ENCODE measurements at places on chromosomes 13 and 19. TPM values are rescaled to one million over a fixed set of nuclear protein-coding genes. Genes with fewer than 3 reads are reported as not detected.

DNAJB1 gene
- 81.6 TPM for total RNA-seq

ZNF175 gene
- total RNA-seq: 16.0 TPM

KPTN gene
- total RNA-seq: 13.9 TPM

TYROBP gene
- total RNA-seq: 18.7 TPM

NAPSA gene
- 1.1 TPM for total RNA-seq

DAND5 gene
- not detected for total RNA-seq

MYADM gene
- total RNA-seq: 155 TPM

DOCK6 gene
- total RNA-seq: 125 TPM

OR7D2 gene
- not detected for total RNA-seq

DNA sequence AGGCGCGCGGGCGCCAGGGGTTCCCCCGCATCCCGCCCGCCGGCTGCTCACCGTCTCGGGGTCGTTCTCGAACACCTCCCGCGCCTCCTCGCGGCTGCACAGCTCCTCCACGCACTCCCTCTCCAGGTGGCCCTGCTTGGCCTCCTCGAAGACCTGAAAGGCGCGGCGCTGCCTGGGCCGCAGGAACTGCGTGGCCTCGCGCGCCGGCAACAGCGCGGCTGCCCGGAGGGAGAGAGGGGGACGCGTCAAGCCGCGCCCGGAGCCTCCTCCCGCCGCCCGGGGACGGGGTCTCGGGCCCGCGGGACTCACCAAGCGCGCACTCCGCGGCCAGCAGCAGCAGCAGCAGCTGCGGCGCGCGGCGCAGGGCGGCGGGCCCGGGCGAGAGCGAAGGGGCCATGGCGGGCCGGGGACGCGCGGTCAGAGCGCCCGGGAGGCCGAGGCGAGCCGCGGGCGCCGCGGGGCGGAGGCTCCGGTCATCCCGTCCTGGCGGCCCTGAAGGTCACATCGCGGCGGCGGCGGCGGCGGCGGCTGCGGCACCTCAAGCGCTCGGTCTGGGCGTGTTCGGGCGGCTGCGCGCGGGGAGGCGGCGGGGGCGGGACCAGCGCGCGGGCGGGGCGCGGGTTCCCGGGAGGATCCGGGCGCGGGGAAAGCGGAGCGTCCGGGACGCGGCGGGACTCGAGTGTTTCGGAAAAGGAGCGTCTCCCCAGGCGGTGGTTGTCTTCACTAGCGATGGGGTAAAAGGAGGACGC lies at the start of gene GAS6:
Gene GAS6, minus strand, starts transcription at position 553 of the 749 bp plus-strand sequence. Its CDS starts 156 bp downstream, at position 397.
- peak; percentile 57 for DNase-seq

GRCh38 chr19:30235946-30236345 lies 136.2 kb upstream of the ZNF536 start:
- DNase-seq: no peak

- DNase-seq: no peak
Measured at GRCh38 chr13:104477261-104477660, 1411.0 kb upstream of the SLC10A2 start.

DNA sequence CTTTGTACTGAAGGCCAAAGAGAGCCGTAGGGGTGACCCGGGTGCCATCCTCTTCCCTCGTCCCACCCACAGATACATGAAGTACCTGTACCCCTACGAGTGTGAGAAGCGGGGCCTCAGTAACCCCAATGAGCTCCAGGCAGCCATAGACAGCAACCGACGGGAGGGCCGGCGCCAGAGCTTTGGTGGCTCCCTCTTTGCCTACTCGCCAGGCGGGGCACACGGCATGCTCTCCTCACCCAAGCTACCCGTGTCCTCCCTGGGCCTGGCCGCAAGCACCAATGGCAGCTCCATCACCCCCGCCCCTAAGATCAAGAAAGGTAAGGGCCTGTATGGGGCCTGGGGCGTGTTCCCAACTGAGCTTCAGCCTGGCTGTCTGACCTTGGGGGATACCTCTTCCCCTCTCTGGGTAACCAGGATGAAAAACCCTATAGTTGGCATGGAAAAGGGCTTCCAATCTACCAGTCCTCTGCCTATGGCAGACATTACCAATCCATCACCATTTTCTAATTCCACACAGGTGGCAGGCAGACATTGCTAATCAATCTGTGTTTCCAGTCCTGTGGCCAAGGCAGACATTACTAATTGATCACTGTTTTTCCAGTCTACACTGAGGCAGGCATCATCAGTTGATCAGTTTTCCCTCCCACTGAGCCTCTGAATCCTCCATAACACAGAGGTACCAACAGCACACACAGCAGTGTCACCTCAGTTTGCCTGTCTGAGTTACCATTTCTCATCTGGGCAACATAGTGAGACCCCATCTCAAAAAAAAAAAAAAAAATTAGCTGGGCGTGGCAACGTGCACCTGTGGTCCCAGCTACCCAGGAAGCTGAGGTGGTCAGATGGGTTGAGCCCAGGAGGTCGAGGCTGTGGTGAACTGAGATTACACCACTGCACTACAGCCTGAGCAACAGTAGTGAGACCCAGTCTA lies 19.1 kb upstream of the WDR18 start:
- no peak for DNase-seq

GRCh38 chr13:42600943-42601342 lies 27.0 kb downstream of the TNFSF11 start:
- no peak for DNase-seq

DNA sequence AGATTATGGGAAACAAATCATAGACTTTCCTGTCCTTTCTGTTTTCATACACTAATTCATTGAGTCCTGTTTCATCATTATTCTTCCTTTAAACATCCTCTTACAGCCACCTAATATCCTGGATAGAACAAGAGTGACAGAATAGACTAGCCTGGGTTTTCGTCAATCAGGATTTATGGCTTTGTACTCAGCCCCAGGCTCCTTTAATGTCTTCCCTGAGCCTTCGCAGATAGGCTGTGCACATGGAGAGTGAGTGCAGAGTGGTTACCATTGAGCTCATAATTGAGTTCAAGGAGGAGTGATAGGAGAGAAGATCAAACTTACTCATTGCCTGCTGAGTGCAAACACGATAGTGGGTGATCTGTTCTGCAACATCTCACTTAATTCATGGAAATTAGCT lies 304.9 kb downstream of the TDRD3 start:
- DNase-seq: no peak

- DNase-seq: no peak
Measured at GRCh38 chr19:32859591-32859990, 10.0 kb downstream of the SLC7A9 start.

DNA sequence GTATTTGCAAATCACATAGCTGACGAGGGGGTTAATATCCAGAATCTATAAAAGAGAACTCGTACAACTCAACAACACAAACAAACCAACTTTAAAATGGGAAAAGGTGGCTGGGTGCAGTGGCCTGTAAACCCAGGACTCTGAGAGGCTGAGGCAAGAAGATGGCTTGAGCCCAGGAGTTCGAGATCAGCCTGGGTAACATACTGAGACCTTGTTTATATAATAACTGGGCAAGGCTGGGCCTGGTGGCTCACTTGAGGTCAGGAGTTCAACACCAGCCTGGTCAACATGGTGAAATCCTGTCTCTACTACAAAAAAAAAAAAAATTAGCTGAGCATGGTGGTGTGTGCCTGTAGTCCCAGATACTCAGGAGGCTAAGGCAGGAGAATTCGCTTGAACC lies 21.8 kb upstream of the TM6SF2 start:
- DNase-seq: no peak

DNA sequence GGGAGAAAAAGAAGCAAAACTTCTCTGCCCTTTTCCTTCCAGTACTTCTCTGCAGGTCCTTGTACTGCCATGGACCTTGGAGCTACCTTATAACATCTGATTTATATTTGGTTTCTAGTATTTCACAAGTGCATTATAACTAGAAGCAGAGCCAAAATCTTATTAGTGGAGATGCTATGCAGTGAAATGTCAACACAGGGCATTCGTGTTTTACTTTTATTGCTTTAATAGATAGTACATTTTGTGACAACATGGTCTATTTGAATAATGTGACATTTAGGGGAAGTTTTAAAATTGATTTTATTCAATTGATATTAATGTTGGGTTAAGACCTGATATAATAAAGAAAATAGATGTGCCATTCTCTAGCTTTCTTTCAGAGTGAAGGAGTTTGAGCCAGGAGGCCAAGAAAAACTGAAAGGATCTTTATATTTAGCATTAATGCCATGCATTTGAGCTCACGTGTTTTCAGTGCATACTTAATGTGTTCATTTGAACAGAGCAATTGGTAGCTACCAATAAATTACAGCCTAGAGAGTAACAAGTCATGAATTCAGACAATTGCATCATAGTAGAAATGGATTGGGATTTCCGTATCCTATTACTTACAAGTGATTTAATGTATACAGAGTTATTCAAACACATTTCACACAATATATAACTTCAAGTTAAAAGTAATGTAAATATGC lies 863.8 kb downstream of the GPC5 start:
- no peak for DNase-seq

DNA sequence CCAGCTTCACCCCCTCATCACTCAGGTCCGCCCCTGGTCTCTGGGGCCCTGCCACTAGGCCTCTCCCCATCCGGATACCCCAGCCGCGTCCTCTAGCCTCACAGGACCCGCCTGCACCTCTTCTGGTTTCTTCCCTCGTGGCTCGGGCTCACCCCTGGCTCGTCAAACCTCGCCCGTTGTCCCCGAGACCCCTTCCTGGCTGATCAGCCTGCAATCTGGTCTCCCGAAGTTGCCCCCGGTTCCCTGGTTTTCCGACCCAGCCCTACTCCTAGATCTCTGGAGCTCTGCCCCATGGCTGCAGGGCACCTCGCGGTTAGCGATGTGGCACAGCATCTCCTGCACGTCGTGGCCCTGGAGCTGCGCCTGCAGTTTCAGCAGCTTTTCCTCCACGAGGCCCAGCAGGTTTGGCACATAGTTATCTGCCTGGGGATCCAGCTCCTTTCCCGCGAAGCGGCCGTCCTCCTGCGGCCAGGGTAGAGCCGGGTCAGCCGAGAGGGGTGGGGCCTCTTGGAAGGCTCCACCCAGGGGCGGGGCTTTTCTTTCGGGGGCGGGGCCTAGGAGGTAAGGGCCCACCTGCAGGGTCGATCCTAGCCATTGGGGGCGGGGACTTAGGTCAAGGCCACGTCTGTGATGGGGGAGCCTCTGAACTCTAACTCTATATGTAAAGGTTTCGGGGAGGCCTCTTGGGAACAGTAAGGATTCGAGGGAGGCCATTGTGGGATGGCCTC lies 2.4 kb upstream of the RGL3 start:
- DNase-seq: peak; percentile 65

GRCh38 chr13:112714376-112715174 lies 24.7 kb downstream of the ATP11A start:
- DNase-seq: no peak

GRCh38 chr13:20119960-20120359 lies 40.9 kb downstream of the GJA3 start:
- DNase-seq: no peak

DNA sequence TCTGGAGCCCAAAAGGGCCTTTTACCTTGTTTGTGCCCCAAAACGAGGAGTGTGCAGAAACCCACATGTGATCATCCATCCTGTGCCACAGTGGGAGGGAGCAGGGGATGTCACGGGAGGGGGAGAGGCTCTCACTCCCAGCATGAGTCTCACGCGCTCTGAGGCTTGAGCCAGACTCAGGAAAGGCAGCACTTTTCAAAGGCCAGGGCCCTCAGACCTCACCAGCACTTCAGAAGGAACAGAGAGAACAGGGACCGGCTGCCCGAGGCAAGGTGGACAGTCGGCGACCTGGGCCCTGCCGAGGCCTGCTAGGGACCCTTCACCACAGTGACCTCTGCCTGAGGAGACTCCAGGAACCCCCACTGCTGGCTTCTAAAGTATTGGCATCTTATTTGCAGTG lies 71.7 kb upstream of the WASF3 start:
- DNase-seq: no peak

DNA sequence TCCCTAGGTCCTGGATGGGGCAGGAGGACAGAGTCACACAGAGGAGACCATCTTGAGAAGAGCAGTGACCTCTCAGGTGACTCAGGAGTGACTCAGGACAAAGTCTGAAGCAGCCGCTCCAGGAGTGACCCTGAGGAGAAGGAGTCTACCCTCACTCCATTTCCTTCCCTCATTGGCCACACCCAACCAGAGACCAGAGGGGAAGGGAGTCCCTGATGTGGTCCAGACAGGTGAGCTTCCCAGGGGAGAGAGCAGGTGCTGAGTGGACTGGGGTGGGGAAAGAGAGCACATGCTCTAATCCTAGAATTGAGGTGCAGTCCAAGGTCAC lies 75.5 kb upstream of the MEDAG start:
- DNase-seq: no peak

- peak; percentile 62 for DNase-seq
Measured at GRCh38 chr19:33194886-33195644, 935 bp downstream of the LRP3 start.

DNA sequence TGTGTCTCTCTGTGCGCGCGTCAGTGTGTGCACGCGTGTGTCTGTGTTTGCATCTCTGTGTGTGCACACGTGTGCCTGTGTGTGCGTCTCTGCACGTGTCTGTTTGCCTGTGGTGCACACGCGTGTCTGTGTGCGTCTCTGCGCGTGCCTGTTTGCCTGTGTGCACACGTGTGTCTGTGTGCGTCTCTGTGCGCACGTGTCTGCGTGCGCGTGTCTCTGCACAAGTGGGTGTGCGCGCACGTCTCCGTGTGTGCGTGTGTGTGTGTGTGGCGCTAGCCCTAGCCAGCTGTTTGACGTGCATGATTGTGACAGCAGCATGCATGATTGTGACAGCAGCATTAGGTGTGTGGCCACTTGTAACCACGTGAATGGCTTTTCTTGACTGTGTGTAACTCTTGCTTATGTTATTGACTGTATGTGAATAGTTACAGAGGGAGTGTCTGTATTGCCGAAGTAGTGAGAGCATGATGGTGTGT lies 31.1 kb downstream of the ZNF146 start:
- no peak for DNase-seq

DNA sequence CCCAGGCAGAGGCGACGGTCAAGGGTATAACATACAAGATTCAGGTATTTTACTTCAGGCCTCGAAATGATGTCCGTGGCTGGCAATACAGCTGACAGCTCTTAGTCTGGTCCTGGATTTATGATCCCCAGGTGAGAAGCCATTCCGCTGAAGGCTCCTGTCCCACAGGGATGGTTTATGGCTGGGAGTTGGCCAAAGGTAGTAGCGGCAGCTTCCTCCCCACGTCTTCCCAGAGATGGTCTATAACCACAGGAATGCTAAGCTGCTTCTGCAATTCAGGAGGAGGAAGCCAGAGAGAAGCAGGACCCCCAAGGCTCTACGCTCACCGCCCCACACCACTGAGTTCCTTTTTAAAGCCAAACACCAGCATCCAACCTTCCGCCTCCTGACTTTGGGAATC lies 27.1 kb downstream of the OLFM2 start:
- no peak for DNase-seq

DNA sequence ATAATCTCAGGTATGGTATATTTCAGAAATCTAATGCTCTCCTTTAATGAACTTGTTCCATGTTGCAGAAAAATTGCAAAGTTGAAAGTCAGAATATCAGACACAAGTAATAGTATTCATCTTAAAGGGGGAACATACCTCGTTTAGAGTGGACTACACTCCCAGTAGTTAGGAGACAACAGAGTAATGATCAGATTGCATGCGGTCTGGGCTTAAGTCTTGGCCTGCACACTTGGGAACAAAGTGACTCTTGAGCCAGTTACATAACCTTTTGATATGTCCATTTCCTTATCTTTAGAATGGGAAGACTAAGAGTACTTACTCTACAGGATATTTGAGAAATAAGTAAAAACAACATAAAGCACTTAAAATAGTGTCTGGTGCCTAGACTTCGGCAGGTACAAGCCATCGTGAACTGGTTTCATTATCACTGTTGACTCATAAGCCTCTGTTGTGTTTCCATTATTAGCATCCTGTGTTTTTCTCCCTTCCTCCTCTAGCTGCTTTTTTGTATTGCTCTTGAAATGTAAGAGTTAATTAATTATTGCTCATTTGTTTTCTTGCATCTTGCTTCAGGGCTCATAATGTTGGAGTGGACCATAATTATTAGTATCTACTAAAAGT lies 53.0 kb downstream of the DPY19L3 start:
- DNase-seq: no peak

- peak; percentile 59 for DNase-seq
Measured at GRCh38 chr19:15815306-15815705, at the start of gene OR10H1. TSS of gene OR10H1 (minus strand) at chr19:15815664. CDS start at chr19:15808037, 7,627 bp downstream.

Data from ureter (tissue), 1 donor.